ENCODE measurements at places on chromosomes 4 and X.

GRCh38 chrX:39258331-39258730 lies 457.1 kb downstream of the MID1IP1 start:
- DNase-seq = no peak

DNA sequence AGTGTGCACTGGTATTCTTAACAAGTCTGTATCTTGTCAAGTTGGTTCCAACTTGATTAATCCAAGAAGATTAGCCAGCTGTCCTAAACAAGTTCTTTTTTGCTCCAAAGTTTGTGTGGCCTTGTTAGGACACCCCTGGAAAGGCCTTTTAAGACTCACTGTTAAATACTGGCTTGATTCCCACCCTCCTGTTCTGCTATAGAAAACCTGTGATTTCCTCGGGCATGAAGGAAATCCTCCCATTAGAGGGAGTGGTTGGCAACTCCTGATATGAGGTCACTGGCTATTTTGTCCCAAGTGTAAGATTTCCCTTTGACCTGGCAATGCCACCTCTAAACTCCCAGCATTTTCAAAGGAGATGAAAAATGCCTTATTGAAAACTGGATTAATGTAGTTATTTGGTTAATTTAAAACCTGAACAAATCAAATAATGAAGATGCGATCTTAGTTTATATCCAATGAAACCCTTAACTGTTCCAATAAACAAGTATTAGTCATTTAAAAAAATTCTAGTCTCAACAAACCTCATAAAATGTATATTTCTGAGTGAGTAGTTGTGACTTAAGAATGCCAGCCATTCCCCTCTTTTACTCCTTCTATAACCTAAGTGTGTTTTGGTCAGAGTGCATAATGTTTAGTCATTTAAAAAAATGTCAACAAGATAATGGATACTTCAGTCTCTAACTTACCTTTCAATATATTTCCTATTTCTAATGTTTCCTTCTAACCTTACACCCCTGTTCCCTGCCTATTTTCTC lies 94.4 kb downstream of the NPNT start:
- no peak for DNase-seq

DNA sequence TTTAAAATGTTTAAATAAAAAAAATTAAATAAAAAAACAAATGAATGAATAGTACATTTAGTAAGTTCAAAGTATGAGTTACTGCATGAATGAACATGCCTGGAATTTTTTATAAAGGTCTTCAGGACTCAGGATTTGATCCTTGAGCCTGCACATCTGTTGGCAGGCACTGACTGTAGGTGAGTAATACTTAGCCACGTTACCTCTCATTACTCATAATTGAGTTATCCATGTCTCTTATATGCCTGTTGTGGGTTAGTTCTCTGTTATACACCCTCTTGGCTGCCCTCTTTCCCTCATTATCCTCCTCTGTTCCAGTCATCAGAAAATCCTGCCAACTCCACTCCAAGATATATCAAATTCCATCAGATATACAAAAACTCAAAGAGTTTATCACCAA lies 276.0 kb downstream of the FBXW7 start:
- DNase-seq = no peak

- no peak for DNase-seq
These were observed 57.0 kb upstream of the FTHL17 start for GRCh38 chrX:31128855-31129254.

- no peak for DNase-seq
These were observed 920.9 kb upstream of the PABPC4L start for GRCh38 chr4:135122457-135122856.

Data from bone marrow (tissue), 2 donors.